ENCODE measurements at places on chromosomes 2 and 18.

DNA sequence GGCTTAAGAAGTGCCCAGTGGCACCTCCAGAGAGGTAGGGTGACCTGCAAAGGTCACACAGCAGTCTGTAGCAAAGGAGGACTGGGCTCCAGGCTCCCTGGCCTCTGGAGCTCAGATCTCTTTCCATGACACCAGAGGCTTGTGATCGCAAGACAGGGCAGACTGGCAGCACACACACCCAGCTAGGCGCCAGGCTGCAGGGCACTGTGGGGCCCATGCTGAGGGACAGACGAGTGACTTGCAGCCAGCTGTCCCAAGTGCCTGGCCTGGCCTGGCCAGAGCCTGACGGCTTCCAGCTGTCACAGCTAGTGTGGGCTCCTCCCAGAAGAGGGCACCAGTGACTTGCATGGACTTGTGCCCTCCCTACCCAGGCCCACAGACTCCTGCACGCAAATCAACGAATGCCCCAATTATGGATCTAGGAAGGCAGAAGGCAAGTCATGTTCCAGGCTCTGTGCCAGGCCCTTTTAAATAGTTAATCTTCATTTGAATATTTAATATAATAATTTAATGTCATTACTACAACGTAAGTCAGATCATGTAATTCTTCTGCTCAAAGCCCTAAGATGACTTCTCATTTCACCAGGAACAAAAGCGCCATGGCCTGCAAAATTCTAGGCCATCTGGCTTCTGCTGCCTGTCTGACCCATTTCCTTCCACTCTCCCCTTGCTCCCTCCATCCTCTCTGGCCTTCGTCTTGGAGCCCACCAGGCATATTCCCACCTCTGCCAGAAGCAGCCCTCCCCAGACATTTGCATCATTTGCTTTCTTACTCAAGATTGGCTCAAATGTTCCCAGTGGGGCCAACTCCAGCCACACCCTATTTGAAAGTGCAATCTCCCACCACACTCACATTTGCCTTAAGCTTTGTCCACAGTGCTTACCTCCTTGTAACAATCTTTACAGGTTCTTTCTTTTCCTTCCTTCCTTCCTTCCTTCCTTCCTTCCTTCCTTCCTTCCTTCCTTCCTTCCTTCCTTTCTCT, 3.7 kb upstream of the SPEG start:
- no peak for DNase-seq

DNA sequence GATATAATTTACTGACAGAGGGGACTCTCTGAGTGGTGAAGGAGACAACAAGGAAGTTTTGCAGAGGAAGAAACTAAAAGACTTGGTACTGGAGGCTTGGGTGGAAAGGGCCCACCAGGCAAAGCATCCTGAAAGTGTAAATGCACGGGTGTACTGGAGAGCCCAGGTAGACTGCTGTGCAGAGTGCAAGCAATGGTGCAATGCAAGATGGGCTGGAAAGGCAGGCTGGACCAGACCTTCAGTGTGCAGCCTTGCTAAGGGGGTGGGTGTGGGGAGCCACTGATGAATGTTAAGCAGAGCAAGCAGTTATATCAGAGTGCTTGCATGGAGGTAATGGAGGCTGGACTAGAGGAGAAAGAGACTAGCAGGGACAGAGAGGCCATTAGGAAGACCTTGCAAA, 10.7 kb downstream of the C2orf74 start:
- DNase-seq = peak; percentile 39

DNA sequence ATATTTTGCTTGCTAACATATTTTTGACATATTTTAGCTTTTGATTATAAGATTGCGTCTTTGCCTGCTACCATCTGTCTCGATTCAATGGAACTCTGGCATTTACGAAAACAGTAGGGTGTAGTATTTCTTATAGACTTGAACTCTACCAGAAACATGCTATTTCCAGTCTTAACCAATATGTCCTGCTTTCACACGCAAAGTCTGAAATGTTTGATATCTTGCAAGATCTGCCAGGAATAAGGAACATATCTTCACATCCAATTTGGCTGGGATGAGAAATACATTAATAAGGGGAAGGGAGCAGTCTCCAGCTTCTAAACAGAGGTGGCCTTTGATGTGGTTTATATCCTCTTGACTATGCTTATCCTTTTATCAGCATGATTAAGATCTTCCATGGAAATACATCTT, 299.4 kb downstream of the ZNF521 start:
- DNase-seq = no peak

DNA sequence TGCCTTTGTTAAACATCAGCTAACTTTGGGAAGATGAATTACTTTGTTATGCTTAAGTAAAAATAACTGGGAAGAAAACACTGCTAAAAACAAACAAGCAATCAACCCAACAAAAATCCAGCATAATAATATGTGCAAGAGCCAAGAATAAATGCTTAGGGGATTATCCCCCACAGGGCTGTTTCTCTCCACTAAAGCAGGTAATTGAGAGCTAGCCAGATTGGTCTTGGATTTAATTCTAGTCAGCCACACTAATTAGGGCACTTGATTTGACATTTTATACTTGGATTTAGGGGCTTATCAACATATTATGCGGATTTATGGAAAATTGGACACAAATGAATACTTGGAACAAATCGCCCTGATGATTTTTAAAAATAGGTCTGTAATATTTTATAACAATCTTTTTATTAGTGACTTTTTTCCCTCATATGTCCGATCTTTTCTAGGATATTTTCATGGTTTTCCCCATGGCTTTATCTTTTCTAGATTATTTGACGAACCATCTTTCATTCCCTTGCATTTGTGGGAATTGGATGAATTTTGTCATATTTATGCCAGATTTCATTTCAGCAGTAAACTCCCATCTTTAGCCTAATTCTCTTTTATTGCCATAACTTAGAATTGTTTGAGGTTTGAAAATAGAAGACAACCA, 199.1 kb upstream of the NXPH2 start:
- no peak for DNase-seq

- DNase-seq = no peak
Measured at GRCh38 chr2:71720596-71721361, 267.4 kb downstream of the DYSF start.

- no peak for DNase-seq
Measured at GRCh38 chr2:100019499-100019898, 122.9 kb downstream of the AFF3 start.

DNA sequence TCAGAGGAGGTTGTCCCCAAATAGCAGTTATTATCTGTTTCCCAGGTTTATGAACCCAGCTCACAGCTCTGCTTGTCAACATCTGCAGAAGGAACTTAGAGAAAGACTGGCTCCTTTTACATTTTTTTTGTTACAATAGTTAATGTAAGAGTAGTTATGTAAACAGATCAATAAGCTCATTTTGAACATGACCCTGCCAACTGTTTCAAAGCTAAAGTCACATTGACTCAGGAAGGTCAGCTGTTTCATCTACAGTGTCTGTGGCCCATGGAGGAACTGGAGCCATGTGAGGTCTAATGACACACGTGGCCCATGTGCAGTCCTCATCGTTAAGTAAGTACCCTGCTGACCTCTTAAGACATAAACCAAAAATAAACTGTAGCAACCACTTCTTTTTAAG, 97.1 kb downstream of the SH3RF3 start:
- DNase-seq = no peak

- no peak for DNase-seq
Measured at GRCh38 chr2:41580806-41581205, 467.0 kb upstream of the PKDCC start.

- no peak for DNase-seq
Measured at GRCh38 chr2:193584522-193584938, 1389.8 kb upstream of the TMEFF2 start.

GRCh38 chr2:145957929-145958328, 1438.0 kb upstream of the ZEB2 start:
- no peak for DNase-seq

DNA sequence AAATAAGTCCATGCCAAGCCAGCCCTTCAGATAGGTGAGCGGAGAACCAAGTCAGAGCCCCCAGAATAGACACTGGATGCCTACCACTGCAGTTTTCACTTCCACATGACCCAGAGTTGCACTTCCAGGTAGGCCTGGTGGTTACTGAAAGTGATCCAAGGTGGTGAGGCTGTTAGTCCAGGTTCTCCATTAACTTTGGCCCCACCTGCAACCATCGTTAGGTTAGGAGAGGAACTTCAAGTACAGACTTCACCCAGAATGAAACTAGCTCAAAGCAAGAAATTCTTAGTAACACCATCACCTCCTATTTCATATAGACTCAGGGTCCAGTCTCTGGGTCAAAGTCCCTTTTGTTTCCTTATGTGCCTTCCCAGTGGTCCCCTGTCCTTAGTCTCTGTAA, 293.1 kb upstream of the ID2 start:
- no peak for DNase-seq

GRCh38 chr2:107669335-107669734, 157.4 kb upstream of the RGPD4 start:
- no peak for DNase-seq

All from activated CD8-positive, alpha-beta memory T cell treated with anti-CD3 and anti-CD28 coated beads, Interleukin-2, amount 50 U/mL, for 48 hours (primary cell).